ENCODE measurements at places on chromosomes 6 and 20.

DNA sequence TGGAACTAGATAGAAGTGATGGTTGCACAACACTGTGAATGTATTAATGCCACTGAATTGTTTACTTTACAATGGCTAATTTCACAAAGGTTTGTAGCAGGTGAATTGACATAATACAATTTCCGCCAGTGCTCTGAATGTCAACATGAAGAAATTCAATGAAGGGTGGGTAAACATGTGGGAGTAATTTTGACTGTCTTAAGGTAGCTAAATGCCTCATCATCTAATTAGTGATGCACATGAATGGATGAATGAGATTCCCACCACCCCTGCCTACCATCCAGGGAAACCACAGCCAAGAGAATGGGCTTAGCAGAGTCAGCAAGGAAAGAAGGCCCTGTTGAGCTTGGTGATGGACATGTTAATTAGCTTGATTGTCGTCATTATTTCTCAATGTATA is 275.3 kb downstream of the ALDH8A1 start:
- DNase-seq = no peak

DNA sequence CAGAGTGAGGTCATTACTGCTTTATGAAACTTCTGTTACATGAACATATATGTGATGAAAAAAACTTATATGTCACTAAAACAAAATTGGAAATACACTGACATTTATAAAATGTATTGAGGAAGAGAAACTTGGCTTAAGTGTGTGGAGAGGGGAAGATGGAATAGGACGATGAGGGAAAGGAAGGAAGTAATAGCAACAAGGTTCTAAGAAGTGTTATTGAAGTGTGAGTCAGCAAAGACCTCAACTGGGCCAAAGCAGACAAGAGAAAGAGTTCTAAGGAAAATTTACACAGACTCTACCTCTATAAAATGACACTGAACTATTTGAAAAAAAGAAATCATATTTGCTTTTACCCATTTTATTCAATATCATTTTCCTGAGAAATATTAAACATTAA is 38.3 kb downstream of the SNX3 start:
- DNase-seq = no peak

DNA sequence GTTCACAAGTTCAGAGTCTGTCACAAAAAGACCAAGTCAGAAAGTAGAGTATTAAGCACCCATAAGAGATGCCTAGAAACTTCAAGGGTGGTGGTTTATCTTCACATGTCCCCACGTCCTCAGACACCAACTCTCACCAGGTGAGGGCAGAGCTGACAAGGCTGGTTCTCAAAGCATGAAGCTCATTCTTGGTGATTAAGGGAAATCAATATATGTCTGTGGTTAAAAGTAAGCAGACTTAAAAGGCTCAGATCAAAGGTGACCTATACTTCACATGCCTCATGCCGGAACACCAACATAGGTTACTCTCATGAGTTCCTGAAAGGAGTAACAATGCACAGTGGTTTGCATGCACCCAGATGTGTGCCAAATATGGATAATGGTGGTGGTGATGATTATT is 27.0 kb downstream of the IL17A start:
- no peak for DNase-seq

GRCh38 chr6:56424542-56425083 is 177.2 kb upstream of the COL21A1 start:
- DNase-seq = no peak

GRCh38 chr6:127120787-127121636 is 2.5 kb downstream of the RSPO3 start:
- DNase-seq = no peak
